ENCODE measurements at places on chromosomes 3 and 15.

DNA sequence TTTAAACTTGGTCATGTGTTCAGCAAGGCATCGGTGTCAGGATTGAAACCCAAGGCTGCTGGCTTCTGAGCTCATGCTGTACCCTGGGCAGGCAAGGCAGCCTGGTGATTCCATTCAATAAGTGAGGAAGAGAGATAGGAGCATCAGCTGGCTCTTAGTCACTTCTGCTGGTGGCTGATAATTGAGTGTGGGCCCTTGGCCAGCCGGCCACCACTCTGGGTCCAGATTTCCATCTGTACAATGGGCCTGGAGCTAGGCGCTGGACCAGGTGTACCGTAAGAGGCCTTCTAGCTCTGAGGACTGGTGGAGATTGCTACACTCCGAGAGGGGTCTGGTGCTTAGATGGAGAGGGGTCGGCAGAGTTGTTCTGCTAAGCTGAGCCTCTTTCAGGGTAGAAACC lies 4.3 kb downstream of the CD276 start:
- no peak for DNase-seq

GRCh38 chr15:98907927-98908471 lies 99.6 kb downstream of the PGPEP1L start:
- no peak for DNase-seq

- no peak for DNase-seq
Measured at GRCh38 chr3:16004812-16005211, 169.7 kb upstream of the GALNT15 start.

- no peak for DNase-seq
Measured at GRCh38 chr3:114318295-114318694, 24.5 kb downstream of the TIGIT start.

DNA sequence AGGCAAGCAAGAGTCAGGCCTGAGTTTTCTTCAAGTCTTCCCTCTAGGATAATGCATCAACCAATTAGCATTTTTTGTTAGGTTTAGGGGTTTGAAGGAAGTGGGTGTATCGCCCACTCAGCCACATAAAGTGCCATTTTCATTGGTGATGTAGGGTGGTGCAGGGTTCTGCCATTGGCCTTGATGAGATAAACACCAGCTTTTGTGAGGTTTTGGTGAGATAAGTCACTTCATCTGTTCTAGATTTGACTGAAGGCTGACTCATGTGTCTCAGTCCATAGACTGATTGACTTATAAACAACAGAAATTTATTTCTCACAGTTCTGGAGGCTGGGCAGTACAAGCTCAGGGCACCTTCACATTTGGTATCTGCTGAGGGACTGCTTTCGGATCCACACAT lies 84.5 kb upstream of the C3orf80 start:
- DNase-seq: no peak
